CD4-positive, alpha-beta T cell treated with Interleukin-12 subunit alpha and Interleukin-12 subunit beta, for 1 hour (primary cell): ENCODE measurements at places on chromosomes 6 and 20.

- no peak for DNase-seq
Observed at GRCh38 chr20:40592941-40593340, 96.1 kb downstream of the MAFB start.

- DNase-seq = no peak
Observed at GRCh38 chr6:81362246-81362645, 390.2 kb downstream of the TENT5A start.

GRCh38 chr6:122461885-122462284, 9.7 kb downstream of the SERINC1 start:
- no peak for DNase-seq

GRCh38 chr20:41086402-41087324, 50.7 kb upstream of the PLCG1 start:
- no peak for DNase-seq

- no peak for DNase-seq
Observed at GRCh38 chr6:95693108-95693507, 115.8 kb downstream of the MANEA start.

- no peak for DNase-seq
Observed at GRCh38 chr6:8130399-8130798, 28.1 kb upstream of the EEF1E1 start.
